ENCODE measurements at places on chromosomes 13 and 19.

- no peak for DNase-seq
These were observed 81.2 kb downstream of the STARD13 start for GRCh38 chr13:33204130-33204927.

DNA sequence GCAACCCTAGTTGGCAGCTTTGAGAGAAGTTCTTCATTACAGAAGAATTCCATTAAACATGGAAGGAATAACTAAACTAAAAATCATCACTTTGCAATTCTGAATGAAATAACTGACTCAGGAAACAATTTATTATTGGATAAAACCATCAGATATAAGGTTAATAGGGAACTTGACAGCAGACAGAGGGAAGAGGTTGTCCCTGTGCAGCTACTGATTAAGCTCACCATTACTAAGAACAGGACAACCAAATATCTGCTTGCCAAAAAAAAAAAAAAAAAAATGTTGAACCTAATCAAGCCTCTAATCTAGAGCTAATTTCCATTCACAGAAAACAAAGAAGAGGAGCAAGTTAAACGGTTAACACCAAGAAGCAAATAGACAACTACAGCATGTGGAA, 12.8 kb downstream of the N4BP2L2 start:
- DNase-seq = no peak

DNA sequence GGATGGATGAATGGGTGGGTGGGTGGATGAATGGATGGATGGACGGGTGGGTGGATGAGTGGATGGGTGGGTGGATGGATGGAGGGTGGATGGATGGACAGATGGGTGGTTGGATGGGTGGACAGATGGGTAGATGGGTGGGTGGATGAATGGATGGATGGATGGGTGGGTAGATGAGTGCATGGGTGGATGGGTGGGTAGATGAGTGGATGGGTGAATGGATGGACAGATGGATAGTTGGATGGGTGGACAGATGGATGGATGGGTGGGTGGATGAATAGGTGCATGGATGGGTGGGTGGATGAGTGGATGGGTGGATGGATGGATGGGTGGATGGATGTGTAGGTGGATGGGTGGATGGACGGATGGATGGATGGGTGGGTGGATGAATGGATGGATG, 17.8 kb downstream of the SHC2 start:
- no peak for DNase-seq

- no peak for DNase-seq
These were observed 26.1 kb upstream of the TFDP1 start for GRCh38 chr13:113558461-113558860.

- no peak for DNase-seq
These were observed 907 bp downstream of the ZNF569 start for GRCh38 chr19:37466277-37466797.

DNA sequence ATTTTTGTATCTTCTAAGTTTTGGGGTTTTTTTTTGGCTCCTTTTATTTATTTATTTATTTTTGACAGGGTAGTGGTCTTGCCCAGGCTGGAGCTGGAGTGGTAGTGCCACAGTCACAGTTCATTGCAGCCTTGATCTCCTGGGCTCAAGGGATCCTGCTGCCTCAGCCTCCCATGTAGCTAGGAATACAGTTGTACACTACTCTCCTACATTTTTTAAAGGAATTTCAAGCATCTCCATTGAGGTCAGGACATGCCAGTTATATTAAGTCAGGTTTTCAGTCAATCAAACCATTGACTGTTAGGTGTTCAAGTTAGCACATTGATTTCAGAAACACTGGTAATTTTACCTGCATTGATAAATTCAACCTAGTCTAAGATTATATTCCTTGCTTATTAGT, 480.5 kb upstream of the SPRY2 start:
- DNase-seq = no peak

- no peak for DNase-seq
These were observed 16.3 kb downstream of the EPS8L1 start for GRCh38 chr19:55091955-55092354.

GRCh38 chr19:1882089-1882785, 3.1 kb downstream of the ABHD17A start:
- DNase-seq = no peak

GRCh38 chr19:9793071-9793591, 24.6 kb upstream of the ZNF846 start:
- peak; percentile 20 for DNase-seq

DNA sequence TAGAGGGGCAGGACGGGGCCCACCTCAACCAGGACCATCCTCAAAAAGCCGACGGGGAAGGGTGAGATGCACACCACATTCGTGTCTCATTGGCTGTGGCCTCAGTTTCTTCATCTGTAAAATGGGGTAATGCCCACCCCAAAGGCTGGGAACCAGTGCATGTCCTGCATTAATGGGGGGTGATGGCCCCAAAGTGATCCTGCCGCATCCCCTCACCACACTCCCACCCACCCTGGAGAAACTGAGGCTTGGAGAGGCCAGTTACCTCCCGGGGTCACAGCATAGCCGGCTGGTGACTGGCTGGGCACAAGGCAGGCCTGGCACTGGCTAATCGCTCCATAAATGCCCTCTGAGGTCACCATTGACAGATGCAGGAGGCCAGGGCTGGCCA, 640 bp upstream of the MIDN start:
- no peak for DNase-seq

- no peak for DNase-seq
These were observed 22.9 kb downstream of the PLEKHF1 start for GRCh38 chr19:29687897-29688728.

DNA sequence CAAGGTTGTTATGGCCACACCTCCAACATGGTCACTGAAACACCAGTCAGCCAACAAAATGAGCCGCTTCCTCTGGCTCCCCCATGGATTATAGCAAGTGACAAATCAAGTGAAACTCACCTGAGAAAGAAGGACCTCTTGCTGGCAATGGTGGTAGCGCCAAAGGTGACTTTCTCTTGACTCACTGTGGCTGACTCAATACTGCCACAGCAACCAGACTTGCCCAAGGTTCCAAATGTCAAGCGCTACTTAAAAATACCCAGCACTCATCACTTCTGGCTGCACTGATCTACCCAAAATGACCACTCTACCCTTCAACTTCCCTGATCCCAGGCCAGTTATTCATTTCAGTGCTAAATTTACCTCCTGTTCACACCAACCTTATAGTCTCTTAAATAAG, 495.5 kb downstream of the FOXO1 start:
- DNase-seq = no peak

GRCh38 chr19:28990522-28990921, 222.4 kb downstream of the UQCRFS1 start:
- no peak for DNase-seq

GRCh38 chr19:18349524-18350128, 9.2 kb downstream of the PGPEP1 start:
- no peak for DNase-seq

DNA sequence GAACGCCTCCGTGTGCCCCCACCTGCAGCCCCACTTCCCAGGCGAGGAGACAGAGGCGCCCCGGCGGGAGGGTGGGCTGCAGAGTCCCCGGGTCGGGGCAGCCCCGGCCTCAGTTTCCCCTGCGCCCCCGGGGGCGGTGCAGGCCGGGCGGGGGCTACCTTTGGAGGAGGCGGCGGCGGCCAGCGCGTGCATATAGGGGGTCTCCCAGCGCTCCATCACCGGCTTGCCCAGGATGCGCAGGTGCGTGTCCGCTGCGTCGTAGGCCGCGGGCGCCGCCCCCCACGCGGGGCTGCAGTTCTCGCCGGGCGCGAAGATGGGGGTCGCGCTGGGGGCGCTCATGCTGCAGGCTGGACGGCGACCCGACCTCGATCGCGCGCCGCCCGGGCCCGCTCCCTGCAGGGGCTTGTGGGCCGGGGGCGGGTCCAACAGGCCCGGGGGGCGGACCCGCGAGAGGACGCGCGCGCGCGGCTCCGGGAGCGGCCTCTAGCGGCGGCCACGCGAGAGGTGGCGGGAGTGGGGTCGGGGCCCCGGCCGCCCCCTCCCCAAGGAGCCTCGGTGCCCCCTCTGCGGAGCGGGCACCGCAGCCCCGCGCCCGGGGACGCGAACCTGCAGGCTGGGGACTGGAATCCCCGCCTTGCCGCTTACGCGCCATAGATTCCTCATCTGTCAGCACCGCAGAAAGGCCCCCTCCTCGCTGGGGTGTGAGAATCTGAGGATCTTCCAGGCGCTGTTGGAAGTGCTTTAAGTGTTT, at the start of gene GAMT:
Gene GAMT (minus strand): TSS at position 405 of the 751 bp plus-strand sequence. CDS start 66 bp downstream, at position 339.
- DNase-seq = peak; percentile 47

GRCh38 chr13:105937451-105937850, 598.0 kb downstream of the EFNB2 start:
- no peak for DNase-seq

DNA sequence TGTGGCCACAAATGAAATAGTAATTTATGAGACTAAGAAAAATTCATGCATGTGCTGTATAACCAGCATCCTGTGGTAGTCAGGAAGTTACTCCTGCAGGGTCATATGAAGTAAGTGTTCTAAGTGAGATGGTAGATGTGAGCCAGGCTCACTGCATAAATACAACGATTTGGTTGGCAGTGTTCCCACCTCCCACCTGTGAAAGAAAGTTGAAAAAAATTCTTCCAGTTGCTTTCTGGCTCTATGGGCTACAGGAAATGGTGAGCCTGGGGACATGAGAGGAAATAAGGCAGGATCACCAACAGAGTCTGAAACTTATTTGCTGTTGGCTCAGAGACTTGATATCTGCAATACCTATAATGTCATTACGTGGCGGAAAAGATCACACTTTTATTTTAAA, 301.7 kb upstream of the SPRY2 start:
- no peak for DNase-seq

DNA sequence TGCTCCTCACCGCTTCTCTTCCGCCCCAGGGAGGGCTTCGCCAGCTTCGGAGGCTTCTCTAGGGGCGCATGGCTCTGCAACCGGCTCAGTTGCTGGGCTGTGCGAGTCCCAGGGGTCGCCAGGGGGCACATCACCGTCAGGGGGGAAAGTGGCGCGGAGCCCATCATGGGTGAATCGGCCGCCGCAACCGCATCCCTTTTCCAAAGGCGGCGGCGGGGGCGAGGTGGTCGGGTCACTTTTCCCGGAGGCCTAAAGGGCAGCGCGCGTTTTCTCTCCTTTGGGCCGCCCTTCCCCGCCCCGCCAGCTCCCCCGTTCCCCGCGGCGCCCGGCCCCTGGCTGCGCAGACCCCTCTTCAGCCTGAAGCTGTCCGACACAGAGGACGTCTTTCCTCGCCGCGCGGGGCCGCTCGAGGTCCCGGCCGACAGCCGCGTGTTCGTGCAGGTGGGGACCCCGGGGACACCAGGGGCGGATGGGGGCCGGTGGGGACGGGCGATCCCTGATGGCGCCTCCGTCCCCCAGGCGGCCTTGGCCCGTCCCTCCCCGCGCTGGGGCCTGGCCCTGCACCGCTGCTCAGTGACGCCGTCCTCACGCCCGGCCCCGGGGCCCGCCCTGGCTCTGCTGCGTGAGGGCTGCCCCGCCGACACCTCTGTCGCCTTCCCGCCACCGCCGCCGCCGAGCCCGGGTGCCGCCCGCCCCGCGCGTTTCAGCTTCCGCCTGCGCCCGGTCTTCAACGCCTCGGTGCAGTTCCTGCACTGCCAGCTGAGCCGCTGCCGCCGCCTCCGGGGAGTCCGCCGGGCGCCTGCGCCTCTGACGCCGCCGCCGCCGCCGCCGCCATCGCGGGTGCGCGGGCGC, 1.7 kb downstream of the TGFBR3L start:
- DNase-seq = no peak

GRCh38 chr19:10872546-10873107, 1.3 kb downstream of the CARM1 start:
- DNase-seq = peak; percentile 23

DNA sequence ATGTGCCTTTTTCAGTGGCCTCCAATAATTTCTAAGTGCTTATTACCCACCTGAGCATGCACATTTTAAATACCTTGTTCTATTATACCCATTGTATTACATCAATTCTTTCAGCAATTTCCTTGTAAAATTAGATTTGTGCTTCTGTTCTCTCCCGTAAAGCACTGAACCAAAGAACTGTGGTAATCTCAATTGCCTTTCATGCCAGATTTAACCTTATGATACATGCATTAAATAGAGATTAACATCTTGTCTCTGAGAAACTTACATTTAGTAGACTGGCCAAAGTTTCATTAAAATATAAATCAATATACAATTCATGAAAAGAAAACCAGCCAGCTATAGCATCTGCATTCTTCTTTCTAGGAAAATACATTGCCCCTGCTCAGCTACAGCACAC, 137.2 kb downstream of the EFNB2 start:
- DNase-seq = no peak

DNA sequence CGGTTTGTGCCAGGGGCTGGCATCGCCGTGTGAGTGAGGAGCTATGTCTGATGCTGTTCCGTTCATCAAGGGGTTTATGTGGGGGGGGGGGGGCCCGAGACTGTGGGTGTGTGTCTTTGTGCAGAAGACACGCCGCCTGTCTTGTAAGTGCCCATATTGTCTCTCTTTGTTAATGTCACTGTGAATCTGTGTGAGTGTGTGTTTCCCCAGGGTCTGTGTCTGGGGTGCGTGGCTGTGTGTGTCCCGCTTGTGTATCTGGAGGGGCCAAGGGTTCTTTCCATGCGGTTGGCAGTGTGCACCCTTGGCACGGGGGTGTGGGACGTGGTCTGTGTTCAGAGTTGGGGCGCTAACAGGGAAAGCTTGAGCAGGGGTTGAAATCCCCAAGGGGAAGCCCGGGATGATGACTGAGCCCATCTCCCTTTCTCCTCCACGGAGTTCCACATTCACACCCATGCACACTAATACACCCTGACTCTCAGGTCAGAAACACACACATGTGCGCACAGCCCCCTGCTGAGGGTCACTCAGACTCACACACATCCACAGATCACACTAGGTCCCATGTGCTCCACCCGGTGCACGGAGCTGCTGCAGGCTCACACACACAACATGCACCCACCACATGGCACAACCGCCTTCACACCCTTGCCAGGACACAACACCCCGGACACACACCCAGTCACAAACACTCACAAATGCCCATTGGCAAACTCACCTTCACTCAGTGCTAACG, 1.8 kb downstream of the NCAN start:
- DNase-seq = no peak

GRCh38 chr13:98977568-98978265, at the start of gene DOCK9:
Gene DOCK9 (minus strand): TSS chr13:98978064. CDS start chr13:98977909, 155 bp downstream.
- DNase-seq = no peak

- DNase-seq = no peak
These were observed 493.4 kb upstream of the PCDH20 start for GRCh38 chr13:61908906-61909615.

- no peak for DNase-seq
These were observed 53.3 kb upstream of the RAP2A start for GRCh38 chr13:97380696-97381095.

GRCh38 chr19:34964598-34964997, 569 bp upstream of the ZNF792 start:
- no peak for DNase-seq

- DNase-seq = no peak
These were observed 370.0 kb downstream of the FGF9 start for GRCh38 chr13:22040810-22041364.

DNA sequence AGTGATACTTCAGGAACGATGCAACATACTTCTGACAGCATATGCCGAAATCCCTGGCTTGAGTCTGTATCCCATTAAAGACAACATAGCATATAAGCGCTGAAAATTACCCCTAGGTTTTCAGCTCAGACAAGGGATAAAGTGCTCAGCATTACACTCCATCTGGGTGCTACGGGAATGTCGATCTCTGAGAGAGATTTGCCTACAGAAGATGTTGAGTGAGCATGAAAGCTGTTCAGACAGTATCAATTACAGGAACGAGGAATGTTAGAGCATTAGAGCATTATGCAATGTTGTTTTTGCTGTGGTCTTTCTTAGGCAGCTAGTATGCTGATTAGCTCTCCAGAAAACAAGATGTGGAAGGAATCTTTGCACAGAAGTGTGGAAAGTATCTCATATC, 484.5 kb downstream of the LIG4 start:
- no peak for DNase-seq

Measured in stimulated activated CD4-positive, alpha-beta T cell treated with anti-CD3 and anti-CD28 coated beads, Interleukin-15, amount 100 ng/mL, for 1 hour (primary cell).